Ovary (tissue), 10 donors: ENCODE measurements at places on chromosomes 5 and 9. TPM values are rescaled to one million over a fixed set of nuclear protein-coding genes. Genes with fewer than 3 reads are reported as not detected.
A peak's percentile ranks its signal among the peaks of the same experiment; 100 is the strongest.

GRCh38 chr9:128335161-128335560 lies 5.2 kb upstream of the SLC27A4 start:
- no peaks in the 10 kb centered on the region for H3K4me1 ChIP-seq
- no peaks in the 10 kb centered on the region for H3K36me3 ChIP-seq
- no peak for DNase-seq

Gene SHOC1
- total RNA-seq, result 1.0 TPM

DNA sequence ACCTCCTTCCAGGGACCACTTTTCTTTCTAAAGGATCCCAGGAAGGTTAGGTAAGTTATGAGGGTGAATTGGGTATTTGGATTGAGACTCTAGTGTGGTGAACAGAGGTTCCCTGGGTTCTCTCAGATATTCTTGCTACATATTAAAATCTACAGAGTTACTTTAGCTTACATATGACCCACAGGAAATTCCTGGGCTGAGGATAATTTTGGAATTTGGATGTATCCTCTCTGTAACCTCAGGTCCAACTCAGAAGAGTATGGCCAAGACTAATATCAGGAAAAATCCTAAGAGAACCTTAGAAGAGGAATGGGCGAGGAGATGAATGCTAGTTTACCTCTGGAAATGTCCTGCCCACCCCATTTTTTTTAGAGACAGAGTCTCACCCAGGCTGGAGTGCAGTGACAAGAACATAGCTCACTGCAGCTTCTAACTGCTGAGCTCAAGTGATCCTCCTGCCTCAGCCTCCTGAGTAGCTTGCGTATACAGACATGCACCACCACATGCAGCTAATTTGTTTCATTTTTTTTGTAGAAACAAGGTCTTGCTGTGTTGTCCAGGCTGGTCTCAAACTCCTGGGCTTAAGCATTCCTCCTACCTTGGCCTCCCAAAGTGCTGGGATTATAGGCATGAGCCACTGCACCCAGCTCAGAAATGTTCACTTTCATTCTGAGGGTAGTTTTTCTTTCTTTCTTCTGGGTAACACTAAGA lies 196.4 kb downstream of the ARHGEF28 start:
- H3K27me3 ChIP-seq, result no peaks in the 10 kb centered on the region
- peaks cover 19% of the 10 kb centered on the region for H3K4me1 ChIP-seq
- DNase-seq, result no peak

Gene DOCK2
- 4.2 TPM for total RNA-seq

DNA sequence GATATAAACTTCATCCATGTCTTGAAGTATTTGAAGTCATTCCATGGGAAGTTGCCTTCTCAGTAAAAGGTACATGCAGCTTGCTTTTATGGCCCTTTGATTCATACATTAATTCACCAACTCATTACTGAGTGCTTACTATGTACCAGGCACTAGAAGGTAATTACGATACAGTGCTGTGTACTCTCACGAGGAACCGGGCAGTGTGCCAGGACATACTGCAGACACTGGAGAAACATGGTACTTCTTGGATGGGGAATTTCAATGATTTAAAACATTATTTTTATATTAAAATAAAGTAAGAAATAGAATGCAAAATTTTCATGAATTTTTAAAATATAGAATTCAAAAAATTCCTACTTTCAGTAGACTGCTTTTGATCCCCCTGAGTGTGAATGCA lies 71.4 kb upstream of the WDR41 start:
- no peak overlapping the region for H3K27ac ChIP-seq
- no peak for DNase-seq
- H3K4me3 ChIP-seq, result no peak overlapping the region
- H3K27me3 ChIP-seq, result no peaks in the 10 kb centered on the region
- no peaks in the 10 kb centered on the region for H3K4me1 ChIP-seq

GRCh38 chr5:3116366-3116765 lies 364.9 kb upstream of the IRX2 start:
- no peaks in the 10 kb centered on the region for H3K27me3 ChIP-seq
- no peak overlapping the region for H3K4me3 ChIP-seq
- no peak for DNase-seq
- H3K4me1 ChIP-seq, result no peaks in the 10 kb centered on the region

DNA sequence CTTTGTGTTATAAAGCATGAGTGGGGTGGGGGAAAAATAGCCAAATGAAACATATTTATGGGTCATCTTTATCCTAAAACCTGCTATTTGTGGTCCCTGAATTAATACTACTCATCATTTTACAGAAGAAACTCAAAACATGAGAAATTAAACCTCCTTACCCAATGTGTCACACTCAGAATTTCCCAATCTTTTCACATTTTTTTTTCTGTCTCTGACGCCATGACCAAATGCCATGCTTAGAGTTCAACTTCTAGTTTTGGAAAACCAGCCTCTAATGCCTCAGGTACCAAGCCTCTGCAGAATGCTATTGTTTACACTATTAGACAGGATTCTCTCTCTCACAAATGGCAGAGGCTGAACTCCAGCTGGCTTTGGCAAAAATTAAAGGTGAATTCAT lies 505.5 kb upstream of the WWC1 start:
- no peak overlapping the region for H3K4me3 ChIP-seq
- no peak for DNase-seq
- no peaks in the 10 kb centered on the region for H3K27me3 ChIP-seq
- H3K27ac ChIP-seq, result no peak overlapping the region
- H3K36me3 ChIP-seq, result no peaks in the 10 kb centered on the region

GRCh38 chr5:38757451-38758245 lies 88.2 kb upstream of the OSMR start:
- DNase-seq, result no peak
- no peaks in the 10 kb centered on the region for H3K36me3 ChIP-seq
- H3K4me3 ChIP-seq, result no peak overlapping the region
- H3K27me3 ChIP-seq, result no peaks in the 10 kb centered on the region

DNA sequence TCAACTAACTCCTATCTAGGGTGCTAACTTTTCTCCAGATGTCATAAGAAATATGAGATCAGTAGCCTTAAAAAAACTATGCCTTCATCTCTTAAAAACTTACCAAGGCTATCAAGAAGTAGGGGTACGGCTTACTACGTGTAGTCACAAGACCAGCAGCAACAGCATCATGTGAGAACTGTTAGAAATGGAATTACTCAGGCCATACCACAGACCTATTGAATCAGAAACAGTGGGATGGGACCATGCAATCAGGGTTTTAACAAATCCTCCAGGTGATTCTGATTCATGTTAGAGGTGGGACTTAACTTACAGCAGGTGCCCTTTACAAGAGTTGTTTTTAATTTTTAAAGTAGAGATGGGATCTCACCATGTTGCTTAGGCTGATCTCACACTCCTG lies 4.6 kb downstream of the IFNE start:
- H3K4me1 ChIP-seq, result no peaks in the 10 kb centered on the region
- DNase-seq, result no peak
- H3K27me3 ChIP-seq, result no peaks in the 10 kb centered on the region
- H3K4me3 ChIP-seq, result no peak overlapping the region
- no peaks in the 10 kb centered on the region for H3K36me3 ChIP-seq
- H3K27ac ChIP-seq, result no peak overlapping the region

GRCh38 chr5:89878140-89879132 lies 531.1 kb downstream of the CETN3 start:
- H3K4me1 ChIP-seq, result no peaks in the 10 kb centered on the region
- H3K4me3 ChIP-seq, result no peak overlapping the region
- no peaks in the 10 kb centered on the region for H3K27me3 ChIP-seq
- H3K36me3 ChIP-seq, result no peaks in the 10 kb centered on the region
- H3K27ac ChIP-seq, result no peak overlapping the region

DNA sequence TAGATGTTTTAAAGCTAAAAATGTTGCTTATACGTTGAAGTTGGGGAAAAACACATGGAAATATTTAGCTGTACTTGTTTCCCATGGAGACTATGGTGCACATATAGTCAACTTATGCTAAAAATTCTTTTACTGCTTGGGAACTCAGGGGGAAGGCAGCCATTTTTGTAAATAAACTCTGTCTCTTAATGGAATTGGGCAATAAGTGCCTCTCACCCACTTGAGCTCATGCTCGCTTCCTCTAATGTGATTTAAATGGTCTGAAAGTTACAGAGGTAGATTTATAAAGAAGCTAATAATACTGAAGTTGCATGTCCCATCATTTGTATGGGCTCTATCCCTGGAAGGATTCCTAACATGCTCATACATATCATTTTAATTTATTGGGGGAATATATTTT lies 523.8 kb downstream of the RASEF start:
- no peak for DNase-seq
- no peaks in the 10 kb centered on the region for H3K27me3 ChIP-seq
- H3K4me3 ChIP-seq, result no peak overlapping the region
- H3K36me3 ChIP-seq, result no peaks in the 10 kb centered on the region

- H3K4me3 ChIP-seq, result no peak overlapping the region
- H3K36me3 ChIP-seq, result no peaks in the 10 kb centered on the region
- H3K27me3 ChIP-seq, result no peaks in the 10 kb centered on the region
- H3K4me1 ChIP-seq, result peaks cover 6% of the 10 kb centered on the region
These were observed 21.7 kb upstream of the LCP2 start for GRCh38 chr5:170319301-170319700.

- H3K4me3 ChIP-seq, result peak overlapping the region; percentile 54
- no peaks in the 10 kb centered on the region for H3K36me3 ChIP-seq
- DNase-seq, result no peak
- H3K27ac ChIP-seq, result no peak overlapping the region
- H3K27me3 ChIP-seq, result no peaks in the 10 kb centered on the region
- H3K4me1 ChIP-seq, result peaks cover 3% of the 10 kb centered on the region
These were observed 61.9 kb upstream of the MEGF10 start for GRCh38 chr5:127228540-127229184.

Gene RNF183
- total RNA-seq, result 0.57 TPM

DNA sequence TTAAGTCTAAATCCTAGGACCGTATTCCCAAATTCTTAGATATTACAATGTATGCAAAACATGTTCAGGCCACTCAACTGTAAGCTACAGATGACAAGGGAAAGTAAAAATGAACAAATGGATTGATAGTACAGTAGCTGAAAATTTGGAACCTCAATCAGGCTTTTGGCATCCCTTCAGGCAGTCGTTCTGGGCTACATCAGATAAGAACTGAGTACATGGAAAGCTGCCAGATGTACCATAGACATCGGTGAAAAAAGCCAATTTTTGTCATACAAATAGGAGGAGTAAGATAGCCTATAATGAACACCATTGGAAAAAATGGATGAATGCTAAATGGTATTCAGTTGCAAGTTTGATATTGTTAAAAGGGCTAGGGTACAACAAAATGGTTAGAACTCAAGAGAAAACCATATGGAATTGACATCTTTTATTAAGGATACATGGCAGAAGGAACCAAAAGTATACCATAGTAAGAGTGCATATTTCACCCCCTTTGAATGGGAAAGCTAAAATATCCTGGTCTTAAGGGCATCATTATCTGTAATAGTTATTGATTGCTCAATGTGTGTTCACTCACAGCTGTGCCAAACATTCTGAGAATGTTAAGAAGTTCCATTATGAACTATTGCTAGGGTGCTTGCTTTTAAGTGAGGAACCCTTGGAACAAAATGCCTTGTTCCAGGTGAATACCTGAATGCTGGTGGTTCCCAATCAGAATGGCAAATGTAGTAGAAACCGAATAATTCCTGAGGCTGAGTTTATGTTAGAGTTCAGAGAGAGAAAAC lies 86.4 kb downstream of the NR3C1 start:
- H3K4me3 ChIP-seq, result no peak overlapping the region
- H3K36me3 ChIP-seq, result no peaks in the 10 kb centered on the region
- no peak for DNase-seq
- H3K4me1 ChIP-seq, result peaks cover 6% of the 10 kb centered on the region
- H3K27ac ChIP-seq, result no peak overlapping the region
- H3K27me3 ChIP-seq, result no peaks in the 10 kb centered on the region

DNA sequence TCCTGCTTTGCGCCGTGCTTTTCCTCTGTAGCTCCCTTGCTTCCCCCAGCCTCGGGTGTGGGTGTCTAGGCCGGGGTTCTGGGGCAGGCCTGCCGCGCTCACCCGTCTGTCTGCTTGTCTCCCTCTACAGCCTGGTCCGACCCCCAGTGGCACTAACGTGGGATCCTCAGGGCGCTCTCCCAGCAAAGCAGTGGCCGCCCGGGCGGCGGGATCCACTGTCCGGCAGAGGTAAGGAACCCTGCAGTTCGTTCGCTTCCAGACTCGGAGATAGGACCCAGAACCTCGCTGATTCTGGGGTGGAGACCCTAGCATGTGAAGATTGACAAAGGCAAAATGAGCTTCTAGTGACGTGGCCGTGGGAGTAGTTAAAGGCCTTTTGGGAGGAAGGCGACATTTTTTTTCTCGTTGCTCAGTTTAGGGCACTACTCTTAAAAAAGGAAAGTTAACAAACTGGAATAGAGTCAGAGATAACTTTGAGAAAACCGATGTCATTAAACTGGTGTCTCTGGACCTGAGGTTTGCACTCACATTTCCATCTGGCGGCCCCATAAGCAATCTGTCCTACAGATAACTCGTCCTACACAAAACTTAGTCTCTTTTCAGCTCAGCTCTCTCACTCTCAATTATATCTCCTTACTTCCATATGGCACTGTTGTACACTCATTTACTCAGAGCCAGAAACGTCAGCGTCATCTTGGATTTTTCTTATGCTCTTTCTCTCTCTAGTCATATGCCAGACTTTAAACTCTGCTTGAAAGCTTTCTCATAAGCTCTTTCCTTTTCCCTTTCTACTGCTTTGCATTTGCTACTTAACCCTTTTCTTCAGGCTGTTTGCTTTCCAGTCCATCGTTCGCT lies 561 bp downstream of the SEC61B start:
- no peak for DNase-seq
- no peaks in the 10 kb centered on the region for H3K36me3 ChIP-seq
- H3K27ac ChIP-seq, result peak overlapping the region; percentile 67
- no peaks in the 10 kb centered on the region for H3K27me3 ChIP-seq
- peak overlapping the region; percentile 98 for H3K4me3 ChIP-seq

- peaks cover 14% of the 10 kb centered on the region for H3K4me1 ChIP-seq
- no peaks in the 10 kb centered on the region for H3K27me3 ChIP-seq
- no peak overlapping the region for H3K4me3 ChIP-seq
- H3K27ac ChIP-seq, result peak overlapping the region; percentile 25
- no peaks in the 10 kb centered on the region for H3K36me3 ChIP-seq
These were observed 122.1 kb downstream of the SIL1 start for GRCh38 chr5:139076111-139076510.

DNA sequence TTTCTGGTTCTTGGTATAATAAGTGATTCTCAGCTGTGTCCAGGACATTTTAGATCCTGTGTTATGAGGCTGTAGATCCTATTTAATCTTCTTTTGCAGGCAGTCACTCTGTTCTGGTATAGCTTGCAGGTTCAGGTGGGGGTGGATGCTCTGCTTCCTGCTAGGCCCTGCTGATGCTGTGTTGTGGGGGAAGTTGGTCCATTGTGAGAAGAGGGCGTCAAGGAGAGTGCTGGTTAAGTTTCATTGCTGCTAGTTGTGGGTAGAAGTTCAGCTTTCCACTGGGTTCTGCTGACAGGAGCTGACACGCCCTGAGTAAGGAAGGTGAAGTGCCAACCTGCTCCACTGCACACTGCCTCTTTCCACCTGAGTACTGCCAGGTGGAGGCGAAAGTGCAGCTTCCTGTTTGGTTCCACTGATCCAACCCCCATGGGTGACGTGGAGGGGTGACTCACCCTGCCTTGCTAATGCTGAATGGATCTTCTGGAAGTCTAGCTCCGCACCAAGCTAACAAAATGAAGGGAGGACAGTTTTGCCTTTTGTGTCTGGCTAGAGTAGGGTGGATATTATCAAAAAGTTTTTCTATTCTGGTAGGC lies 16.3 kb downstream of the NMRK1 start:
- H3K4me3 ChIP-seq, result no peak overlapping the region
- no peaks in the 10 kb centered on the region for H3K36me3 ChIP-seq
- H3K4me1 ChIP-seq, result no peaks in the 10 kb centered on the region

Gene PCDHAC1
- 0.68 TPM for total RNA-seq

GRCh38 chr9:125758986-125759763 lies 12.0 kb downstream of the PBX3 start:
- peaks cover 3% of the 10 kb centered on the region for H3K4me1 ChIP-seq
- H3K27me3 ChIP-seq, result no peaks in the 10 kb centered on the region
- no peak for DNase-seq
- no peaks in the 10 kb centered on the region for H3K36me3 ChIP-seq
- H3K4me3 ChIP-seq, result peak overlapping the region; percentile 7
- H3K27ac ChIP-seq, result no peak overlapping the region
